ENCODE measurements at places on chromosomes 12 and 14. TPM values are rescaled to one million over a fixed set of nuclear protein-coding genes. Genes with fewer than 3 reads are reported as not detected.

DNA sequence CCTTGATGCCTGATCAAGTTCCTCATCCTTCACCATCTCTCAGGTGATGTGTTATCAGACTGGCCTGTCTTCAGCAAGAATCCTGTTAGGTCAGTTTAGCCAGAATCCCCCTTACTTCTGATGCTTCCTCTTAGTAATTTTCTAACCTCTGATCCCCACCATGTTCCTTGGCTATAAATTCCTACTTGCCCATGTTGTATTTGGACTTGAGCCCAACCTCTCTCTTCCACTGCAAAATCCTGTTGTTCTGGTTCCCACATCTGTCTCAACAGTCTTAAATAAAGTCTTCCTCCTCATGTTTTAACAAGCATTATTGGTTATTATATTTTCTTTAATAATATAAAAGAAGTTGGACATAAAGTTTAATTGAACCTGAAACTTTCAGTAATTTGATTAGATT is 987.8 kb upstream of the USP15 start:
- H3K36me3 ChIP-seq, result no peaks in the 10 kb centered on the region
- H3K4me1 ChIP-seq, result no peaks in the 10 kb centered on the region
- DNase-seq, result no peak
- H3K27me3 ChIP-seq, result no peaks in the 10 kb centered on the region
- no peak overlapping the region for H3K4me3 ChIP-seq
- no peak overlapping the region for H3K27ac ChIP-seq

- H3K27me3 ChIP-seq, result no peaks in the 10 kb centered on the region
- H3K36me3 ChIP-seq, result no peaks in the 10 kb centered on the region
- no peak for DNase-seq
- no peak overlapping the region for H3K4me3 ChIP-seq
- H3K27ac ChIP-seq, result no peak overlapping the region
Measured at GRCh38 chr12:71947645-71948105, 9.0 kb downstream of the TPH2 start.

GRCh38 chr12:26711072-26711471 is 121.9 kb downstream of the ITPR2 start:
- H3K4me3 ChIP-seq, result no peak overlapping the region
- H3K36me3 ChIP-seq, result no peaks in the 10 kb centered on the region
- H3K27ac ChIP-seq, result no peak overlapping the region
- no peaks in the 10 kb centered on the region for H3K27me3 ChIP-seq
- DNase-seq, result no peak

DNA sequence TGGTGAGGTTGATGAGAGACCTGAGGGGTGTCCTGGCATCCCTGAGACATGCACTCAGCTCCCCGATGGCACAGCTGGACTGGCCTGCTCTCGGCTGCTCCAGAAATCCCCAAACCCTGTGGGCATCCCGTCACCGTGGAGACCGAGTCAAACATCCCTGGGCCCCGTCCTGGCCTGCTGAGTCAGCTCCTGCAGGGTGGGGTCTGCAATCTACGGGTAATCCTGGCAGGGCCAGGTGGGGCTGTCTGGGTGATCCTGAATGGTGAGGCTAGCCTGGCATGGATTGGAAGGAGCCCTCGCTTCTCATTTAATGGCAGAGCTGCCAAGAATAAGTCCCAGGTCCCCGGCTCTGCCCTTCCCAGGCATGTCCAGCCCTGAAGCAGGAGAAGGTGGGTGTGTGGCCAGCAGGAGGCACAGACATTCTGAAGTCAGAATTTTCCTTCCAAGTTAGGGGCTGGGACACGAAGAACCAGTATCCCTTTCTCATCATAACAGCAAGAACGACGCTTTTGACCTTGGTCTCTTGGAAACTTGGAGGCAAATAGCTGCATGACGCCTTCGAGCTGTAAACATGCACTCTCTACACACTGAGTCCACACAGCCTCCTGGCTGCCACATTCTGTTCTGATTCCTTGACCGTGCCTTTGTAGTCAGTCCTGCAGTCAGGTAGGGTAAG is 17.7 kb upstream of the SERPINA4 start:
- no peak overlapping the region for H3K27ac ChIP-seq
- H3K36me3 ChIP-seq, result no peaks in the 10 kb centered on the region
- no peaks in the 10 kb centered on the region for H3K4me1 ChIP-seq
- no peaks in the 10 kb centered on the region for H3K27me3 ChIP-seq
- no peak overlapping the region for H3K4me3 ChIP-seq

The PLA2G1B gene
- 73.2 TPM for total RNA-seq

The OR9K2 gene
- total RNA-seq, result not detected

The PPP4R4 gene
- total RNA-seq, result 16.3 TPM
